ENCODE measurements at places on chromosomes 1 and 21.

DNA sequence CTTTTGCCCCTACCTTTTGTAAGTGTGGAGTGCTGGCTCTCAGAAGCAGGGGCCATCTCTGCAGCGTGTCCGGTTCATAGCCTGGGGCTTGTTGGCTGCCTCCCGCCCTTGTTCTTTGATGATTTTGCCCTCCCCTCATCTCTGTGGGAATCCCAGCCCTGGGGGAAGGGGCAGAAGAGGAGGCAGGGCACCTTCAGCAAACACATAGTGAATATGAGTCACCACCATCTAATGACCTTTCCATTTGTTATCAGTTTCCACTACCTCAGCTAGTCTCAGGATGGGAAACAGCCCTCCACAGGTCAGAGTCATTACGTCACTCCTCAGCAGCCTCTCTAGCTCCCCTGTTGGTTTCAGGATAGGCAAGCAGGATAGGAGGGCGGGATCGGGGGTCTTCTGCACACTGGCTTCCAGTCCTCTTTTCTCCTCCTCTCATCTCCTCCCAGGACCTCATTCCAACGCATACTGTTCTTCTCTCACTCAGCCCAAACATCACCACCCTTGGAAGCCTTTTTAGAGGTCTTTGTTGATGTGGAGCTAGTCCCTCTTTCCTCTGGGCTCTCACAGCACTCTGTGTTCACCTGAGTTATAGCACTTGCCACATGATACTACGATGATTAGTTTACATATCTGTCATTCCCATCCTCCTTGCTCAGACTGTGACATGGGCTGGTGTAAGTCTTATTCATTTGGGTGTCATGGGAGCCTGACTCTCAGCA, 15.8 kb downstream of the GADD45A start:
- DNase-seq = peak; percentile 36

- DNase-seq = no peak
Measured at GRCh38 chr1:17516303-17517214, 22.9 kb upstream of the ARHGEF10L start.

DNA sequence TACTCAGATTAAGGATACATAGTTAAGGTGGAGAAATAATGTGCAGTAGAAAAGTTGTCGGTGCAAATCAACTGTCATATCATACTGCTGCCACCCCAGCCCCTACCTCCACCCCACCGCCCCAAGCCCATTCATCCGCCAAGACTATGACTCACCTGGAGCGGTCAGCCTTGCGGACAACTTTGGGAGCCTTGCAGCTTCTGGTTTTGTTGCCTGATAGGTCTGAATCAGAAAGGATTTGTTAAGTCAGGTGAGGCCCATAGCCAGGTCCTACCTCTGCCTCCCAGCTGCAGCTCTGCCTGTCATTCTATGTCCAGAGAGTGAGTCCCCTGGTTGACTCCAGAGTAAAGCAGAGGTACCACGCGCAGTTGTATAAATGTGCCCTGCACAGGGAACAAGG, 12.6 kb downstream of the C1orf162 start:
- no peak for DNase-seq

DNA sequence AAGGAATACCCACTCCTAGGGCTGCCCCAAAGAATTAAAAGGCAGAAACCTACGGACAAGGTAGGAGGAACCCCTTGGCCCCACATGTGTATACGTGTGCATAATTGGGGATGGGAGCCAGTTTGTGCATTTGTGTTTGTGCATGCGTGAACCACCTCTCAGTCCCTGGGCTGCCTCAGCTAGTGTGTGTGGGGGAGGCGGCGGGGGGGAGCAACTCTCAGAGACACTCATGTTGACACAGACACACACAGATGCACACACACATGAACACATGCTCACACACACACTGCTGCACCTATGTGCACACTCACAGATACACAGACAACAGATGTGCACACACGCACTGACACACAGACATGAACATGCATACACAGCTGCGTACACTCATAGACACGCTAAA, 5.1 kb downstream of the LDLRAD1 start:
- no peak for DNase-seq

GRCh38 chr1:205211839-205212536, 486 bp upstream of the DSTYK start:
- no peak for DNase-seq

GRCh38 chr1:175360016-175360415, 167.4 kb upstream of the KIAA0040 start:
- no peak for DNase-seq

Measured in activated T-cell treated with anti-CD3 and anti-CD28 coated beads, Interleukin-2, amount 50 U/mL, for 24 hours (primary cell).